NCI-H82 (cell line): ENCODE measurements at places on chromosomes 2 and 18.
A peak's percentile ranks its signal among the peaks of the same experiment; 100 is the strongest.

- no peak for DNase-seq
Measured at GRCh38 chr2:97765933-97766332, 52.6 kb downstream of the ZAP70 start.

- no peak for DNase-seq
Measured at GRCh38 chr18:44497757-44498490, 182.8 kb upstream of the SETBP1 start.

GRCh38 chr18:49022311-49023161 lies 71.8 kb upstream of the SMAD7 start:
- DNase-seq = no peak

- peak; percentile 78 for DNase-seq
Measured at GRCh38 chr18:10559553-10560451, 34.0 kb downstream of the NAPG start.

DNA sequence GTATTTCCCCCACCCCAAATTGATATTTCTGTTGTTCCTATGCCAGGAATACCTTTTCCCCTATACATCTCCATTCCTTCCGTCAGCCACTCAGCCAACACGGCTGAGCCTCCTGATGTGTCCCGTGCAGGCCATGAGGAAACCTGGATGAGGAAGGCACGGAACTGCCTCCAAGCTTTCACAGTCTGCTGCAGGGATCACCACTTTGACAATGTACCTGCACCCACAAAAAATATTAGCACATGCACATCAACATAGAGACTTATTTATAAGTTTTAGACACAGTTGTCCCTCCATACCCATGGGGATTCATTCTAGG lies 101.4 kb upstream of the PPP1CB start:
- DNase-seq = no peak

- no peak for DNase-seq
Measured at GRCh38 chr18:24976502-24976901, 375.5 kb downstream of the ZNF521 start.

DNA sequence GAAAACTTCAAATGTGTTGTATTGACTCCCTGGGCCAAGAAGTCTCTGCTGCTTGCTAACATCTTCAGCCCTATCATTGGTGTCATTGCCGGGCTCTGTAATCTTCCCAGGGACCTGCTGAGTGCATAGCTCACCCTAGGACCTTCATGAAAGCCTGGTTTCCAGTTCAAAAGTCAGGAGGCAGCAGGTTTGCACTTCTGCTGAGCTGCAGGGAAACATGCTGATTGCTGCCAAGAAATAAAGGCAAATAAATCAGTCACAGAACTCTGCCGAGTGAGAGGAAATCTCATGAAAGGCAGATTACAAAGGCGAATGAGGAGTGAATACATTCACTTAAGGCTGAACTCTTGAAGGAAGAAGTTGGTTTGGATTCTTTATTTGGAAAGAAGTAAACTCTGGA lies 1947.6 kb upstream of the CELF4 start:
- no peak for DNase-seq

DNA sequence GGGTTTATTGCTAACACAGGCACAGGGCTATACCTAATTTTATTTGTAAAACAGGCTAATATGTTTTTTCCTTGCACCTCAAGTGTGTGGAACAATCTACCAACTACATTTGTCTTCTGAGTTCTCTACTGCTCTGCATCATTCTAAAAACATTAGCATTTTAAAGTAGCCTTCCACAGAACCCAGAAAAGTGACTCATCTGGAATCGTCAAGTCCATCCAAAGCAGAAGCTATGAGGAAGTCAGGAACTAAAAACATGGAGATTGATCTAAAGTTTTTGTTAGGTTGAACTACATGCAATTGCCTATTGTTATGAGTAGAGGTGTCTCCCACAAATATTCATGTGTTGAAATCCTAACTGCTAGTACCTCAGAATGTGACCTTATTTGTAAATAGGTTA lies 70.9 kb downstream of the SUCLG1 start:
- DNase-seq = no peak

- DNase-seq = no peak
Measured at GRCh38 chr2:204127238-204127637, 190.7 kb downstream of the ICOS start.

DNA sequence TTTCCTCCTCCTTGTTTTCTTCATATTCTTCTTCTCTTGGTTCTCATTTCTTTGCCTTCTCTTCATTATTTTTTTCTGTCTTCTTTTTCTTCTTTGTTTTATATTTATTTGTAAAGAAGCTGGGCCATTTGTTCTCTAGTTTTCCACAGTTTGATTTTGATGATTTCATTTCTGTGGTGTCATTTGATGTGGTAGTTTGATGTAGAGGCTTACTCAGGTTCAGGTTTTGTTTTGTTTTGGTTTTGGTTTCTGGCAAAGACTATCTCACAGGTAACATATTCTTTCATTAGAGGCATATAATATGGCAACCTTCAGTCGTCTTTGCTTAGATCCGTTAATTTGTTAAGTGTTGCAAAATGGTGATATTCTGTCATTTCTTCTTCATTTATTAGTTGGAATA lies 75.3 kb downstream of the BABAM2 start:
- DNase-seq = no peak

DNA sequence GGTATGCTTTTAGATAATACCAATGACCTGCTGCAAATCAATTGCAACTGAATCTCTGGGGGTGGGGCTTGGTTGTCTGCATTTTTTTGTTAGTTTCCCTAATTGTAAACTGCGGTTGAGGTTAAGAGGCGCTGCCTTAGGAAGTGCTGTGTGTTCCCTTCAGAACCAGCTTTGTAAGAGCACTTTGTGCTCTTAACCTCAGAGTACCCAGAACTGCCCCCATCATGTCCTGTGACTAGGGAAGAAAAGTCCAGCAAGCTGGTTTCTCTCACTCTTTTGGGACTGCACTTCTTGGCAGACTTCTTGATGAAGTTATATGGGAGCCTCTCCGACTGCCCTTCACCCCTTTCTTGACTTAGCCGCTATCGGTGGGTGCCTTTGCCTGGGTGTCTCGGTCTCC lies 245.5 kb upstream of the CXCR4 start:
- no peak for DNase-seq

DNA sequence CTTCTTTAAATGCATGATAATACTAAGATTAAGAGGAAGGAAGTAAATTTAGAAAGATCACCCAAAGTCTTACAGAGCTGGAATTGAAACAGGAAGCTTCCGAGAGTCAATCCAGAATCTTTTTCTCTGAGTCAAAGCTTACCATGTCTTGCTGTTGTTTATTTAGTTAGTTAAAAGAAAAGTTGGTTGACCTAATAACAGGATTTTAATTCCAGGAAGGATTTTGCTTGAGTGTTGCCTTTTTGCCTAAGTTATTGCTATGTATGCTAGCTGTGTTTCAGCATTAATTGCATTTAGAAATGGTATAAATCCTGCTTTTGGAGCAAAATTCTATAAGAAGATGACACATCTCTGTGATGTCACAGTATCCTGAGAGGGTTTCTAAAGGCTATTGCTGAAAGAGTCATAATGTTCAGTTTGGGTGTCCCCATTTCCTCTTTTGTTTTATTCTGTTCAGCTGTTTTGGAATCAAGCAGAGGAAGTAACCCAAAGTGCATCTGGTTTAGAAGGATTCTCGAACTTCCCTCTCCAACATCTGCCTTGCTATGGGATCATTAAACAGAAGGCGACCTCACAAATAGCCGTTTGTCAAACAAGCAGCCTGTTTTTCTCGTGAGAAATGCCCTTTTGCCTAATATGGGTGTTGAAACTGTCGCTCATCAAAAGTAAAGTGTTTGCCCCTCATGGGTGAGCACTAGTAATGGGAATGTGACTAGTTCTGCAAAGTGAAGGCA lies 271.5 kb upstream of the MMADHC start:
- DNase-seq = no peak

DNA sequence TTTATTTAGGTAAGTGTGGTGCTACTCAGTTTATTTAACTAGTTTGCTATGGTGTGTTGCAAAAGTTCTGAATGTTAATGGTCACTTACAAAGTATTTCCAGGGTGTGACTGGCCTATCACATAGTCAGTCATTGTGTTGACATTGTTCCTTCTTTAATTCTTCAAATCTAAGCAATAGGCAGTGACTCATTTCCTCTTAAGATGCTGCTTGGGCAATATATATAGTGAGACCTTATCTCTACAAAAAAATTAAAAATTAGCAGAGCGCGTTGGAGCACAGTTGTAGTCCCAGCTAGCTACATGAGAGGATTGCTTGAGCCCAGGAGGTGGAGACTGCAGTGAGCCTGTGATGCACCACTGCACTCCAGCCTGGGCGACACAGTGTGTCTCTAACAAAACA lies 5.8 kb upstream of the CCDC88A start:
- DNase-seq = no peak

- DNase-seq = no peak
Measured at GRCh38 chr2:12448846-12449505, 267.8 kb upstream of the TRIB2 start.

DNA sequence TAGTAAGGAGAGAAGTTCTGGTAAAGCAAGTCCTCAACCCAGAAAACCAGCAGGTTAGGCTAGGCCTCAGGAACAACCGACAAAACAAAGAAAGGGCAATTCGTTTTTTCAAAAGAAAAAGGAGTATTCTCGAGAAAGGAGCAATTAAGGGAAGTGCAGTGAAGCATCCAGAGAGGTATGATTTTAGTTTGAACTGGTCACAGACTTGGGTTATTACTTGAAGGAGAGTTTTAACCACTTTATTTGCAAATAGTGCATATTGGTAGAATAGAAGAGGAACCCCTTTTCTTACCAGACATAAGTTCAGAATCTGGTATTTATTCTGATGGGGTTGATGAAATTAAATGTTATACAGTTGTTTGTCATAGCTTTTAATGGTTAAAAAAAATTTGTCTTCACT lies 110.0 kb upstream of the GCFC2 start:
- DNase-seq = no peak

- no peak for DNase-seq
Measured at GRCh38 chr2:236662231-236663185, 92.9 kb downstream of the ACKR3 start.

GRCh38 chr2:11729362-11730212 lies 16.8 kb upstream of the LPIN1 start:
- no peak for DNase-seq

GRCh38 chr2:214034417-214034816 lies 376.4 kb upstream of the VWC2L start:
- DNase-seq = no peak

DNA sequence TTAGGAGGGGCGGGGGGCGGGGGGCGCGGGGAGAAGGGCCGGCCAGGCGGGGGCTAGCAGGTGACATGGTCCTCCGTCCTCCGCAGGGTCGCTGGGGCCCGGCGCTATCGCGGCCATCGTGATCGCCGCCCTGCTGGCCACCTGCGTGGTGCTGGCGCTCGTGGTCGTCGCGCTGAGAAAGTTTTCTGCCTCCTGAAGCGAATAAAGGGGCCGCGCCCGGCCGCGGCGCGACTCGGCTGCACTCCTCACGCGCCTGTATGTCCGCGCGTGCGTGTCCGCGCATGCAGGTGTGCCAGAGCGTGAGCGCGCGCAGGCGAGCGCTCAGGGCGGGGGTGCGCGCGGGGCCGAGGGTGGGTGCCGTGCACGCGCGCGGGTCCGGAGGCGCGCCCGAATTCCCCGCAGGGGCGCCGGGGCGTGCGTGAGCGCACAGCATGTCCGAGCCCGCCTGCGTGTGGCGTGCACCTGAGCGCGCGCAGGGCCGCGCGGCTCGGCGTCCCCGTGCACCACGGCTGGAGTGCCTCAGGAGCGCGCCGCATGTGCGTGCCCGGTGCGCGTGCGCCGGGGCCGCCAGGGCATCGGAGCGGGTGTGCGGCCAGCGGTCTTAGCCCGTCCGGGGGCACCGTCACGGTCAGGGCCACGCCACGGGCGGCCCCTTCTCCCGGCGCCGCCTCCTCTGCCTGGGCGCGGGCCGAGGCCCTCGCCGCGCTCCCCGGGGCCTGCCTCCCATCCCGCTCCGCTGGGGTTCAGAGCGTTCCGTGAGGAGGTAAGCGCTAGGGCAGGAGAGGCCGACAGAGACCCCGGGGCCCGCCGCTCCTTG lies 6.3 kb downstream of the SNORC start:
- peak; percentile 80 for DNase-seq

DNA sequence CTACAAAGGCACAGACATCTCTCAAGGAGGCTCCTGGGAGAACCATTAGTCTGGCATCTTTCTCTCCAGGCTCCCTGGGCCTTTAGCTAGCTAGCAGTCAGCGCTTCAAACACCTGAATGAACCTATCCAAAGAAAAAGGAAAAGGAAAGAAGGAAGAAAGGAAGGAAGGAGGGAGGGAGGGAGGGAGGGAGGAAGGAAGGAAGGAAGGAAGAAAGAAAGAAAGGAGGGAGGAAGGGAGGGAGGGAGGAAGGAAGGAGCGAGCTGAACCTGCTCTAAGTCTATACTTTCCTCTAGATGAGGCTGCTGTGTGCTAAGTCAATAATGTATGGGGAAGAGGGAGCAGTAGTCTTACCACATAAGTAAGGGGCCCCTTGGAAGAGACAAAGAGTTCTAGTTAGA lies 5.1 kb upstream of the BCL11A start:
- DNase-seq = no peak

- peak; percentile 63 for DNase-seq
Measured at GRCh38 chr2:20444101-20444992, 2.5 kb upstream of the RHOB start.

- peak; percentile 95 for DNase-seq
Measured at GRCh38 chr2:67846370-67847070, 216.3 kb downstream of the C1D start.

DNA sequence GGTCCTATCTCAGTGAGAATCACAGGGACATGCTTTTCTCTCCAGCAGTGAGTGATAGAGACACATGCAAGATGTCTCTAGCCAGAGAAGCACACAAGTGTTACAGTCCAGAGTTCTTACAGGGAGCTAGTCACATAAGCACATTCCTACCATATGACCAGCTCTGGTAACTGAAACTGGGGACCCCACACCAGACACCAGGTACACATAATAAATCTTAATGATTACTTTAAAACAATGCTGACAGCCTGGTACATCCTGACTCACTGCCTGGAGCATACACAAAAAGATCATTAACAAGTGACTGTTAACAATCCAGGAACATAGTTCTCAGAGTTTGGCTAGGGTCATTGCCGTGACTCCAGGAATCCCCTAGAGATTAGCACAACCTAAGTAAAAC lies 53.6 kb downstream of the GALNT1 start:
- no peak for DNase-seq

GRCh38 chr2:153291718-153292117 lies 186.8 kb downstream of the RPRM start:
- no peak for DNase-seq

GRCh38 chr2:29443151-29443550 lies 327.9 kb downstream of the CLIP4 start:
- DNase-seq = peak; percentile 90
